ENCODE measurements at places on chromosomes 1 and 21.

GRCh38 chr1:78561856-78562255 lies 58.4 kb upstream of the IFI44L start:
- no peak for DNase-seq

- DNase-seq, result no peak
Observed at GRCh38 chr21:37792046-37792445, 124.2 kb downstream of the KCNJ6 start.

DNA sequence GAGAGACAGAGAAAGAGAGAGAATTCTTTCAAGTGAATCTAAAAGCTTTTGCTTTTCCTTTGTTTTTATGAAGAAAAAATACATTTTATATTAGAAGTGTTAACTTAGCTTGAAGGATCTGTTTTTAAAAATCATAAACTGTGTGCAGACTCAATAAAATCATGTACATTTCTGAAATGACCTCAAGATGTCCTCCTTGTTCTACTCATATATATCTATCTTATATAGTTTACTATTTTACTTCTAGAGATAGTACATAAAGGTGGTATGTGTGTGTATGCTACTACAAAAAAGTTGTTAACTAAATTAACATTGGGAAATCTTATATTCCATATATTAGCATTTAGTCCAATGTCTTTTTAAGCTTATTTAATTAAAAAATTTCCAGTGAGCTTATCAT lies 117.6 kb downstream of the PTPRC start:
- no peak for DNase-seq

GRCh38 chr1:180165509-180166435 lies 11.1 kb downstream of the QSOX1 start:
- DNase-seq, result no peak

- no peak for DNase-seq
Observed at GRCh38 chr1:25814549-25815087, 5.1 kb upstream of the MTFR1L start.

DNA sequence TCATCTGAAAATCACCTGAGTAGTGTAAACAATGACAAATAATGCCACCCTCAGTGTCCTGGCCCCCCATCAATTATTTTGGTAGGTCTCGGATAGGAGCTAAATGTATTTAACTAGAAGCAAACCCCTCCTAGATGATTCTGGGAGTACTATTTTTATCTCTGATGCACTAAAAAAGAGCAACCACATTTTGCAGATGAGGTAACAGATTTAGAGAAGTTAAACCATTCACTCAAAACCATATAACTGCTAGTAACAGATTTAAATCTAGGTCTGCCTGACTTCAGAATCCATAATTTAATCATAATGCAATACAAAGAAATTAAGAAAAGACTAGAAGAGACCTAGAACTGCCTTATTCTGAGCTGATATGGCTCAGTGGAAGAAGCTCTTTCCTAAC lies 17.3 kb upstream of the PTCH2 start:
- DNase-seq, result no peak

DNA sequence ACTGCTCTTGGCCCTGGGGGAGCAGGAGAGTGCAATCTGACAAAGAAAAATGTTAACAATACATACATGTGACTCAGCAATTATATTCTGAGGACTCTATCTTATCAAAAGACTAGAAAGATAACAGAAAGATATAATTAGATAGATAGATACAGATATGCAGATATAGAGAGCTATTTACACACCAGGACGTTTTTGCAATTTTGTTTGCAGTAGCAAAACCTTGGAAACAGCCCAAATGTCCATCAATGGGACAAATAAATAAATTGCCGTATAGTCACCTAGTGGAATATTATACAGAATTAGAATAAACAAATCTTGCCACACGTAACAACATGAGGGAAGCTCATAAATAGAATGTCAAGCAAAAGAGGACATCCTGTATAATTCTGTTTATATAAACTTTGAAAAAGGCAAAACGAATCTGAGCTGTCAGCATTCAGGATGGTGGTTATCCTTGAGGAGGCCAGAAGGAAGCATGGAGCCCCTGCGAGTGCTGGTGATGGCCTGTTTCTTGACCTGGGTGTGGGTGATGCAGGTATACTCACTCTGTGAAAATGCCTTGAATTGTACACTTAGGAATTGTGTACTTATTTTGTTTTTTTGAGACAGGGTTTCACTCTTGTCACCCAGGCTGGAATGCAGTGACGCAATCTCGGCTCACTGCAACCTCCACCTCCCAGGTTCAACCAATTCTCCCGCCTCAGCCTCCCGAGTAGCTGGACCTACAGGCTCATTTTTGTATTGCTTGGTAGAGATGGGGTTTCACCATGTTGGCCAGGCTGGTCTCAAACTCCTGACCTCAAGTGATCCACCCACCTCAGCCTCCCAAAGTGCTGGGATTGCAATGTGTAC lies 12.8 kb upstream of the TRIM63 start:
- DNase-seq, result no peak

GRCh38 chr1:30822006-30822405 lies 64.4 kb upstream of the LAPTM5 start:
- DNase-seq, result no peak

DNA sequence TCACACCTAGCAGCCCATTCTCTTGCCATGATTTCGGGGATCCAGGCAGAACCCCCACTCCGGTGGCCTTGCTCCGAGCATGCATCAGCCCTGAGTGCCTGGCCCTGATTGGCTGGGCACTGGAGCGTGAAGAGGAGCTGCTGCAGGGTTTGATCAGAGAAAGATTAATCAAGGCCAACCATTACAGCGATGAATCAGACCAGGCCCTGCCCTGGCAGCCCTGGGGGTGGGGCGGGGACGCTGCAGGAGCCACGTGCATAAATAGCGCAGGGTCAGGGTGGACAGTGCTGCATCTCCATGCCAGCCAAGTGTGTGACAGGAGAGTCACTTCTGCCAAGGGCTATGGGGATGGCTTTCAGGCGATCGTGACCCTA lies 3.4 kb upstream of the FAM131C start:
- no peak for DNase-seq

- no peak for DNase-seq
Observed at GRCh38 chr1:244112636-244113035, 61.6 kb downstream of the ZBTB18 start.

GRCh38 chr21:29233256-29233546 lies 65.5 kb upstream of the BACH1 start:
- no peak for DNase-seq

DNA sequence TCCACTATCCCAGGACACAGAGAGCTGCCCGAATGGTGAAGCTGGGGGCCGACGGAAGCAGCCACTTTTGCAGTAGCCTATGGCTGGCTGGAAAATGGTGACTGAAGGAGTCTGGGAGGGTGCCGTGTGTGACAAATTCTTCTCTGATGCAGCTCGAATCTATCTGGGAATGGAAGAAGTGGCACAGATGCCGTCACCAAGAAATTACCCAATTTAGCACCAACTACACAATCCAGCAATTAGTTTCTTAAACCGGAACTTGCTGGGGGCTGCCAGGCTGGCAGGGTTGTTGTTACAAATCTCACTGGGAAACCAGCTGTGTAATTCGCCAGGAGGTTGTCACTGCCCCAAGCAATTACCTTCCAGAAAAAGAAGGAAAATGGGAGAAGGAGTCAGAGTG lies 18.0 kb downstream of the DLGAP3 start:
- DNase-seq, result no peak

GRCh38 chr1:149916193-149916897 lies 1.3 kb downstream of the SV2A start:
- DNase-seq, result no peak

DNA sequence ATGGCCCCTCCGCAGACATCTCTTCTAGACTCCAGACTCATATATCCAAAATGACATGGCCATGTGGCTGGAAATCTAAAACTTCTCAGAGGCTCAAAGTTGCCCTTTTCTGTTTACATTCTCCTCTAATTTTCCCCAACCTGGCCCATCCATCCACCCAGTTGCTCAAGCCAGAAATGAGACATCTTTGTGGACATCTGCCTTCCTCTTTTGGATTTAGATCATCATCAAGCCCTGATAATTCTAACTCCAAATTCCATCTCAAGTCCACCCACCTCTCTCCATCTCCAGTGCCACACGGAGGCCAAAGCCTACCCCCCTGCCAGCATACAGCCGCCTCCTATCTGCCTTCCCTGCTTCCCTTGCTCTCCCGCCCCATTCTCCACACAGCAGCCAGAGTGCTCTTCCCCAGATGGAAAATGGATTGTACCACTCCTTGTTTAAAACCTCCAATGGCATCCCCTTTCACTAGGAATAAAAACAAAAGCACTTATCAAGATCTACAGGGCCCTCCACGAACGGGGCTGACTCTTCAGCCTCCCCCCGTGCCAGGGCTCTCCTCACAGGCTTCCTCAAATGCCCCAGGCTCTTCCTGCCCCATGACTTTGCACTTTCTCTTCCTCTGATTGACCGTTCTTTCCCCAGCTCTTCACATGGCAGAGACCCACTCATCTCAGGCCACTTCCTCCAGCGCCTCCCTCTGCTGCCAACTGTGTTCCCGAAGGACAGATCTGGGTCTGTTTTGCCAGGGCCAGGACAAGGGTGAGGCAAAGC lies 40.1 kb downstream of the SYT6 start:
- DNase-seq, result no peak

DNA sequence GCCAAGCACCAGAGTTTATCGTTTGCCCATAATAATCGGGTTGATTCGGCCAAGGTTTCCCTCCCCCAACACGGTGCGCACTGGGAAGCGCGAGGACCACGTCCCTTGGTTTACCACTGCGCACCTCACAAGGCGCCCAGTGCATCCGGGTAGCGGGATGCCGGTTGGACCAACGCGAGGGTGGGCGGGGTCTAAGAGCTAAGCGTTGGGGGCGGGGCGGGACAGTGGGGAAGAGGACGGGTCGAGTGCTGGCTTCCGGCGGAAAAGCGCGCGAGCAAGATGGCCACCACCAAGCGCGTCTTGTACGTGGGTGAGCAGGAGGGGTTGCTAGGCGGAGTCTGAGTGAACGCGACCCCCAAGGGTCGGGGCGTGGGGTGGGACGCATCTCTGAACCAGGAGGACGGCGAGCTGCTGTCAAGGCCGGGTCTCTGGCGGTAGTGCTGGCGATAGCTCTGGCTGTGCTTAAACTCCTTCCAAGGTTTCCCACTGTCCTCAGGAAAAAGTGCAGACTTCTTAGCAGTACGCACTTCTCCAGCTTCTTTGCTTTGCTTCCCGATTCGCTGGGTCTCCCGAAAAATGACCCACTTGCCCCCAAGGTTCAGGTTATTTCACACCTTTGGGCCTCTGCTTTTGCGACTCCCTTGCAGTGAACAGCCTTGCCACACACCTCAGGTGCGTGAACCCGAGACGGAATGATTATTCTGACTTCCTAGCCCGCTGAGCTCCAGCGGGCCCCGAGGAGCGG lies at the start of gene PPIE:
Gene PPIE (plus strand): TSS at position 261 of the 745 bp plus-strand sequence. CDS start 19 bp downstream, at position 280.
- DNase-seq, result peak; percentile 65

DNA sequence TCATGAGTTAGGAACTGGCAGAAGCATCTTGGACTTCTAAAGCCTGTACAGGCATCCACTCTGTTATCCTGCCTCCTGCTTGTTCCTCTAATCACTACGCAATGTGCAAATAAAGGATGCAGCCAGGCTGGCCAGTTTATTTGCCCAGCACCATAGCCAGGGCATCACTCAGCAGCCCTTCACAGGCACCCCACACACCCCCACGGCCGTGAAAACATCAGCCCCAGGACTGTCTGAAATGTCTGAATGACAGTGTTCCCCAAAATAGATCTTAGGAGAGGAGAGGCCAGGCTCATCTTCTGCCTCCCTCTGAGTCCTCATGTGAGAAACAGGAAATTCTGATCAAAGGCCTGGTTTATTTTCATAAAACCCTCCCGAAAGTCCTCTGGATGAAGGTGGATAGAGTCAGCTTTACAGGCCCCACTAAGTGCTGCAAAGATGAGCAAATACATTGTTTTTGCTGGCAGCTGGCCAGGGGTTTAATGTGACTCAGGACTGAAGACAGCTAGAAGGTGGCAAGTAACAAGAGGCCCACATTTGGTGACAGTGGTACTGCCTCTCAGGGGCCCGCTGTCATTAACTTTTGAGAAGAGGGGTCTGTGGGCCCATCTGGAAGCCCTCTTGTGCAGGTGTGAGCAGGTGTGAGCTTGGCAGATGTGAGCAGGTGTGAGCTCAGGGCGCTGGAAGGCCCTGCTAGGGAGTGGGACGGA lies 32.9 kb downstream of the GRHL3 start:
- no peak for DNase-seq

- peak; percentile 10 for DNase-seq
Observed at GRCh38 chr1:7207875-7208646, 422.8 kb downstream of the CAMTA1 start.

- no peak for DNase-seq
Observed at GRCh38 chr1:19429611-19430010, 55.7 kb downstream of the CAPZB start.

- no peak for DNase-seq
Observed at GRCh38 chr1:182724215-182724614, 39.8 kb upstream of the RGS8 start.

- DNase-seq, result no peak
Observed at GRCh38 chr21:45253180-45253579, 34.5 kb downstream of the POFUT2 start.

DNA sequence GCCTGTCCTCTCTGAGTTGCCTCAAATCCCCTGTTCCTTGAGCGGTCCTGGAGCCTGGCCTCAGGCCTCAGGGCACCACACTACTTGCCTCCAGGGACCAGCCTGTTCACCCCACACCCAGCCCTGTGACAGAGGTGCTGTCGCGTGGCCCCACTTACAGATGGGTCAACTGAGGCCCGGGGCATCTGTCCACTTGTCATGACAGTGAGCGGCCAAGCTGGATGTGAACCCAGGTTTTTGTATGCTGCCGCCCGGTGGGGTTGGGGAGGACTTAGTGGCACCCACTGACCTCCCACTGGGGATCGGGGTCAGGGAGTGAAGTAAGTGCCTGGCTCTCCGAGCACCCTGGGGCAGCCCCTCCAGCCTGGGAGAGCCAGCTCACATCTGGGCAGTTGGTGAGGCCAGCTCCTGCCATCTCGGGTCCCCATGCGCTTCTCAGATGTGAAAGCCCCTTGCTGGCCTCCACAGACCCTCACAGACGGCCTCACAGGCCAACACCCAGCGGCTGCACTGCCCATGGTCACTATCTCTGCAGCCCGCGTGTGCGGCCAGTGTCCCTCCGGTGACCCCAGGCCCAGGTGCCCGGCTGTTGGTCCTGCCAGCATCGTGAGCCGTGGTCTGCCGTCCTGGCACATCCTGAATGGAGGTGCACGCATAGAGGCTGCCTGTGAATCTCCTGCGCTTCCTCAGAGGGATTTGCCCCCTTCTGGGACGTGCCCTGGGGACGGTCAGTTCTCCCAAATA lies 9.3 kb upstream of the FAAP20 start:
- no peak for DNase-seq

DNA sequence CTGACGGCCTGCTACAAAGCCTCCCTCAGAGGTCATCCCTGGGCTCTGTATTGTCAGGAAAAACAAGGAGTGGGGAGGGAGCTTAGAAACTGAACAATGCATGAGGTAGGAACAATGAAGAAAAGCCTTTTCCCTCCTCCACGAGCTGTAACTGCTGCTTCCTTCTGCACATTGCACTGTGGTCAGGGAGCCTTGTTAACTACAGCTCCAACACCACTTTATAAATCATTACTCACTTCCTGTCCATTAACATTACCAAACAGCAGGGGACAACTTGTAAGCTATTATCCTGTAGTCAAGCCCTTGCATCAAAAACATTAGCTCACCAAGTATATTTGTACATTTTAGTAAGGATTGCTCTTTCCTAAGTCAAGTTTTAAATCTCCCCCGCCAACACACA lies 336.0 kb upstream of the NR5A2 start:
- DNase-seq, result no peak

- DNase-seq, result no peak
Observed at GRCh38 chr21:35316456-35316855, 267.4 kb upstream of the RUNX1 start.
